ENCODE measurements at places on chromosomes 12 and 14.

- no peak for DNase-seq
These were observed 43.0 kb downstream of the PPM1H start for GRCh38 chr12:62891805-62892549.

- no peak for DNase-seq
These were observed 31.7 kb upstream of the TUBA1C start for GRCh38 chr12:49232940-49233841.

DNA sequence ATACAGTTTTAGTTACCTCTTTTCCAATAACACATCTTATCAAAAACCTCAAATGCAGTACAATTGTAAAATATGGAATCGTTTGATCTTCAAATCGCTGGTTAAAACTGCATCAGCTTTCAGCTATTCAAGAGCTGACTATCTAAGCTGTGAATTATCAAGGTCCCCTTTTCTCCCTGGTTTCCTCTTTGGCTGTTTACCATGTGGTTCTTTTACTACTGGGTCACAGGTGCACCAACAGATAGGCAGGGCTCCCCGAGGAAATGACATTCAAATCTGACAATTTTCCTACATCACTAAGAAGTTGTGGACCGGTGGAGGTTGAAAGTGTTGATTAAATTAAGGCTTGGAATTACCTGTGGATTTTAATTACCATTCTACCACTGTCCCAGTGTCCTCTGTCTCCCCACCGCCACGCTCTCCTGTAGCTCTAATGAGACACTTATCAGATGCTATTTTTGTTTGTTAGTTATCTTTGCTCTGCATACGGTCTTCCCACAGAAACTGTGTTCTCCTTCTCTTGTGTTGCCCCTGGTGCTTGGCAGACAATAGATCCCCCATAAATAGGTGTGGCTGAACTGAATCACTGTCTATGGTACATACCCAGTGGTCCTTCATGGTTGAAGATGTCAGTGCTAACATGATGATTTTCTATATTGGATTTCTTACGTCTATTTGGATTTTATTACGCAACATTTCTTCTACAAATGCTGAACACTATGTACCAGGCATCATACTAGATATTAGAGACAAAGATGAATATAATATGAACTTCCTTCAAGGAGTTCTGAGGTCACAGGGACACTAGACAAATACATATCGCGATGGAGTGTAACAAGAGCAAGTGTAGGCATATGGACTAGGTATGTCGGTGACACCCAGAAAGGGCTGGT lies 20.9 kb upstream of the PLXNC1 start:
- no peak for DNase-seq

DNA sequence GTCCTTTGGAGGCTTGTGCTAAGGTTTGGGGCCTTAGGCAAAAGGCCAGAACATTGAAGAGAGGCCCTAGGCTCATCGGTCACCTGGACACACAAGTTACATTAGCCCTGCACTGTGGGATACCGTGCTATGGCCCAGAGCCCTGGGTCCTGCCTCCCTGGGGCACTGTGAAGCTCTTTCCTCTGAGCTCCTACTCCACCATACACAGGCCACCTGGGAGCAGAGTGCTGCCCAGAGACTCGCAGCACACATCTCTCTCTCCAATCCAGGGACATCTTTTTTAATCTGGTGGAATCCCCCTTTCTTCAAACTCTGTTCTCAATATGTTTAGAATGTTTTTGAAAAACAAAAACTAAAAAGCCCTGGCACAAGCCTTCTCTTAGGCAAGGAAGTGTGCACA lies 314.2 kb upstream of the RGS6 start:
- DNase-seq, result no peak

GRCh38 chr12:110330544-110330943 lies 49.5 kb downstream of the ATP2A2 start:
- DNase-seq, result no peak

DNA sequence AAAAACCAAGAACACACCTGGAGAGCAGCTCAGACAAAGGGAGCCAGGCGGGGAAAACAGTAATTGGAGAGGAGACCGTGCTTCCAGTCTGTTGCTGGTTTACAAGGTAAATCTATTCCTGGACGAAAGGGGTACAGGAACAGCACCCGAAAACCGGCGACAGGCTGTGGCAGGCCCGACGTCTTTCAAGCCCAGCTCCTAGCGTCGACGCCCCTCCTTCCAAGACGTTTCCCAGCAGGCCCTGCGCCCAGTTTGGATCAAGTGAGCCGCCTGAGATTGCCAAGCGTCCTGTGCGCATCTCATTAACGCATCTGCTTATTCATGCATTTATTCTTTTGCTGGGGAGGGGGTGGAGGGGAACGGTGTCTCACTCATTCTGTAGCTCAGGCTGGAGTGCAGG lies 1.4 kb downstream of the C12orf56 start:
- no peak for DNase-seq

- DNase-seq, result no peak
These were observed 40.6 kb downstream of the SPRING1 start for GRCh38 chr12:116697305-116697704.

GRCh38 chr14:35878272-35879150 lies 52.4 kb downstream of the BRMS1L start:
- DNase-seq, result no peak

DNA sequence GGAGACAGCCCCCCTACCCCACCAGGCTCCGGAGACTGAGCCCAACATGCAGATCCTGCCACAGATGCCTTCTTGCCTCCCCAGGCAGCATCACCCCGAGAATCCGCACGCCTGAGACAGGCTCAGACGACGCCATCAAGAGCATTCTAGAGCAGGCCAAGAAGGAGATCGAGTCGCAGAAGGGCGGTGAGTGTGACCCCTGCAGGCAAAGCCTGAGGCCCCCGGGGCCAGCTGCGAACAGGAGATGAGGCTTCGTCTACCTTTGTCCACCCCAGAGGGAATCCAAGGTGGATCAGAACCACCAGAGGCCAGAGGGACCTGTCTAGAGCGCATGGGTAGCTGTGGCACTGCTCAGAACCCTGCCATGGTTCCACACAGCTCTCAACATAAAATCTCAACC lies 56.9 kb downstream of the PHETA1 start:
- DNase-seq, result no peak

GRCh38 chr12:447141-447540 lies 12.6 kb upstream of the B4GALNT3 start:
- no peak for DNase-seq

DNA sequence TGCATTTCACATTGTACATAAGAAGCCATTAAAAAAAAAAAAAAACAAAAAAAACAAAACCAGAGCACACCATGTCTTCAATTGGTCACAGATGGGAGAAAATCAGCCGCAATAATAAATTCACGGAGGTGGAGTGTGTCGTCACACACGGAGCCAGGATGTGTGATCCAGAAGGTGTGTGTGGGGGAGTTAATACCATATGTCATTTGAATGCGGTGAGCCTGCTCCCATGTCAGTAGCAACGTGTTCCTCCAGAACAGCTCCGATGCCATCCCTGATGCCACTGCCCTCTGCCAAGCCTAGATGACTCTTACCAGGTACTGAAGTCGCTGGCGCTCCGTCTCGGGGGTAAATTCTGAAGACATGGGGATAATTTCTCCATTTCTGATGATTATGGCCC lies 197.8 kb downstream of the PPM1H start:
- no peak for DNase-seq

DNA sequence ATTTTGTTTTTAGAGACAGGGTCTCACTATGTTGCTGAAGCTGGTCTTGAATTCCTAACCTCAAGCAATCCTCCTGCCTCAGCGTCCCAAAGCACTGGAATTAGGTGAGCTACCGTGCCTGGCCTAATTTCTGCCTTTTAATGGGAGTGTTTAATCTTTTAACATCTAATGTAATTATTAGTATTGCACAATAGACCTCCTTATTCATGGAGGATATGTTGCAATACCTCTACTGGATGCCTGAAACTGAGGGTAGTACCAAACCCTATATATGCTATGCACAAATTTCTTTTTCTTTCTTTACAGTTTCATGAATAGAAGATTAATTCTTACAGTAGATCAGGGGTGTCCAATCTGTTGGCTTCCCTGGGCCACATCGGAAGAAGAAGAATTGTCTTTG lies 47.8 kb downstream of the MYRFL start:
- no peak for DNase-seq

GRCh38 chr14:31083781-31084180 lies 57.6 kb upstream of the STRN3 start:
- no peak for DNase-seq

DNA sequence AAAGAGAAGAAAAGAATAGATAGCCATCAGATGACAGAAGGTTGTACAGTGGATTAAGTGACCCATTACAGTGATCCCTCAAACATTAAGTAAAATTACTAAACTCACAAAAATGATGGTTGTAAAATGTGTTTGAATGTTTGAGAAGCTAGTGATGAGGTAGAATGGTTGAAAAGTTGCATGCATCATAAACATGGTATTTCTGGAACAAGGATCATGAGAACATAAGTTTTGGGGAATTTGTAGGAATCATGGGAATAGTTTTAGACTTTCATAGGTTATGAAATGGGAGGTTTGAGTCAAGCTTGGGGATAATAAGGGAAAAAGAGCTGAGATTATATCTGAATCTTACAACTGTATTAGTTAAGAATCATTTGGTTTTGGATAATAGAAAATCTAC lies 34.1 kb upstream of the NEDD1 start:
- DNase-seq, result no peak

DNA sequence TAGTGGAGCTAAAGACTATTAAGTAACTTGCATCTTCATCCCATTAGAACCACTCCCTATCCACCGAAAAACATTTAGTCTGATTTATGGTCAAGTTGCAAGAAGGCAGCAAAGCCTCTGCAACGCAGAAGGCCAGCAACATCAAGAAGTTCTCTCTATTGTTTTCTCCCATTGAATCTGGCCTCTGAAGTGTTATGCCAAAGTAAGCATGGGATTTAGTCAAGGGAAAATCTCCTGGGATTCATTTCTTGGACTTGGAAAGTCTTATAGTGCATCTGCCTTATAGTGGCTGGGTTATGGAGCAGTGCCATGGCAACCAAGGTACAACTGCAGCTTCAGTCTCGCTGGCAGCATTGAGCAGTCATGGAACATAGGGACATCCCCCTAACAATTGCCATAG lies 87.7 kb upstream of the KRR1 start:
- DNase-seq, result no peak

DNA sequence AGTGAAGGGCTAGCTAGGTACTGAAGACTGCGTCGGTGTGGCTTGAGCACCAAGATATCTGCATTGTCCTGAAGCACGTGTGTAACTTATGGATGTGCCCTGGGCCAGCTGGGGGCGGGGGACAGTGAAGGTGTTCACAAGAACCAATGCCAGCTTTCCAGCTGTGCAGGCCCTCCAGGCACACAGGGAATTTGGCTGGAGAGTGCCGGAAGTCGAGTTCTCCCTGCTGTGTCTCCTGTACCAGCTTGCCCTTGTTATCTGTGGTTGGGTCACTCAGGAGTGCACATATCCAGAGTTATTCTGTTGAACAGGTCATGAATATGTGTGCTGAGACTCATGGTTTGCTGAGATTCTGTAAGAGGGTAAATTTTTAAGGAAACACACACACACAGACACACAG lies 75.9 kb upstream of the CRY1 start:
- no peak for DNase-seq

DNA sequence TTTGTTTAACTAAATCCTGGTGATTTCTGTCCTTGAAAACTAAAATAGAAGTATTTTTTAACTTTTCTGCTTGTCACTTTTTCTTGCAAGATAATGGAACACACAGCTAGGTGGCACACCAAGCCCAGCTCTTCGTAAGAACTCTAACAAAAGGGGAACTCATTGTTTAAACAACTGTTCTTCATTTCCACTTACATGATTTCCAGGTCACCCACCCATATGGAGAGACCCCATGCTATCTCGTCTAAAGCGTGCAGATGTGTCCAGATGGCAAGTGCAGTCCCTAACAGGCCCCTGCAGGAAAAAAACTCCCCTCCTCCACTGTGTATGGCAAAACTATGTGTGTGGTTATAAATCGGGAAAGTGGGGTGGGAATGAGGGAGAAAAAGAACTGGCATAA lies 43.3 kb upstream of the NT5DC3 start:
- no peak for DNase-seq

DNA sequence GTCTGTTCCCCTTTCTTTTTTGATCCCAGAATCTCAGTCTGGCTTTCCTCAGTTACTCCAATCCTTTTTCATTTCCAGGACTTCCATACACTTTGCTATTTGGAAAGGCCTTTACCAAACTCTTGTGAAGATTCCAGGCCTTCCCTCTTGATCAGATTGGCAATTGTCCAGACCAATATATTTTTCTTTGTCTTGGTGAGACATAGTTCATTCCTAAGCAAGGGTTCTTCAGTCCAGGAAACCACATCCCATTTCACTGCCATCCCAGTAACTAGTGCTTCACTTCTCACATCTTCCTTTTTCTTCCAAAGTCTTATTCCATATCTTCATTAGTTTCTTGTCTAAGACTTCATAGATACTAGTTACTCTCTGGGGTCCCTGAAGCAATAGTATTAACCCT lies 2.1 kb upstream of the PTPRQ start:
- no peak for DNase-seq

- no peak for DNase-seq
These were observed 4.4 kb downstream of the TBX5 start for GRCh38 chr12:114401328-114402083.

DNA sequence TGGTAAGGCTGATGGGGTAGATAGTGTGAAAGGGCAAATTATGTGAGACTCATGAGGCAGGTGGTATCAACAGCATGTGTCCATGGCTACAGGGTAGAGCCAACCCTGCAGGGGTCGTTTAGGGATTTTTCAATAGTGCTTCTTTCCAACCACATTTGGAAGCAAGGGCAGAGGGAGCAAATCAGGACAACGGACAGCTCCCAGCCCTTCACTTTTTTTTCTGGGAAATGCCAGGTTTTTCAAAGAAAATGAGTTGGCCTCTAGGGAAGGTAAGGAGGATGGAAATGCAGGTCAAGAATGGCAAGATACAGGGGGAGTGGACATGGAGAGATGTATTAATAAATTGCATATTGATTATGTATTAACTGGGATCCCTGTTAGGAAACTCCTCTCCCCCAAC lies 4.9 kb upstream of the CMA1 start:
- no peak for DNase-seq

GRCh38 chr12:47218191-47218654 lies 138.5 kb upstream of the AMIGO2 start:
- no peak for DNase-seq

- DNase-seq, result no peak
These were observed 12.2 kb upstream of the COL2A1 start for GRCh38 chr12:48016373-48017020.

DNA sequence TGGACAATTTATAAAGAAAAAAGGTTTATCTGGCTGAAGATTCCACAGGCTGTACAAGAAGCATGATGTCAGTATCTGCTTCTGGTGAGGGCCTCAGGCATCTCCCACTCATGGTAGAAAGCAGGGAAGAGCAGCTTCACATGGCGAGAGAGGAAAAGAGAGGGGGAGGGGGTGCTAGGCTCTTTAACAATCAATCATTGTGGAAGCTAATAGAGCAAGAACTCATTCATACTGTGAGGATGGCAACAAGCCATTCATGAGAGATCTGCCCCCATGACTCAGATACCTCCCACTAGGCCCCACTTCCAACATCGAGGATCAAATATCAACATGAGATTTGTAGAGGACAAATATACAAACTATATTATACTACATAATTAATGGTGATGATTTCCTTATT lies 361.9 kb upstream of the FAR2 start:
- no peak for DNase-seq

GRCh38 chr12:24066865-24067264 lies 117.4 kb upstream of the SOX5 start:
- DNase-seq, result no peak

- no peak for DNase-seq
These were observed 60.2 kb downstream of the LRCOL1 start for GRCh38 chr12:132550014-132550802.
